ENCODE measurements at places on chromosomes 2 and 18.

DNA sequence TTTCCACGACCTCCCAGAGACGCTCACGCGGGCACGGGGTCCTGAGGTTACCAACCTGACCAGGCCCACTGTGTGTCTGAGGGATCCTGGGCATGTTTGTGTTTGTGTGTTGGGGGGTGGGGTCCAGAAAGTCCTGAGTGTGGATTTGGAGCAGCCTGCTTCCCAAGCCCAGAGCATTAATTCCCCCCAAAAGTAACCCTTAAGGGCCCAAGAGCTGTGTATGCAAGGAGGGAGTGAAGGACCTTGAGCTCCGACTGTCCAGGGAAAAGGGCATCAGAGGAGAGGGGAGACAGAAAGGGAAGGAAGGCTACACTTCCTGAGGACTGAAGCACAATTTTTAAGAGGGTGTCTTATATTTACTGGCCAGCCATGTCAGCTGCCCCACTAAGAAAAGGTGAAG is 5.2 kb upstream of the SIX3 start:
- no peak for DNase-seq

DNA sequence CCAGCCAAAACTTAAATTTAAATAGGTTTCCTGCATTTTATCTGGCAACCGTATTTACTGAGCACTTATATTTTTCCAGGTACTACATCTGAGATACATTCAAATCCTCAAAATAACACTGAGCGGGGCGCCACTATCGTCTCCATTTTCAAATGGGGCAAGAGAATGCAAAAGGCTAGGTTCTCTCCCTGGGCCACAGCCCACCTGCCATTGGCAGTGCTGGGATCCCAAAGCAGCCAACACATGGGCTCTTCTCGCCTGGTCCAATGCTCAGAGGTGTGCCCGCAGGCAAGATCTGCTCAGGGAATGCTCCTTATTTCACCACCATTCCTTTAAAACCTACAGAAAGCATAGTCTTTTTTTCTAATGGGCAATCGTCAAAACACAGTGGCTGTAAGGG is 11.3 kb upstream of the ID2 start:
- no peak for DNase-seq

- DNase-seq: no peak
These were observed 14.0 kb downstream of the KIF1A start for GRCh38 chr2:240806006-240806405.

DNA sequence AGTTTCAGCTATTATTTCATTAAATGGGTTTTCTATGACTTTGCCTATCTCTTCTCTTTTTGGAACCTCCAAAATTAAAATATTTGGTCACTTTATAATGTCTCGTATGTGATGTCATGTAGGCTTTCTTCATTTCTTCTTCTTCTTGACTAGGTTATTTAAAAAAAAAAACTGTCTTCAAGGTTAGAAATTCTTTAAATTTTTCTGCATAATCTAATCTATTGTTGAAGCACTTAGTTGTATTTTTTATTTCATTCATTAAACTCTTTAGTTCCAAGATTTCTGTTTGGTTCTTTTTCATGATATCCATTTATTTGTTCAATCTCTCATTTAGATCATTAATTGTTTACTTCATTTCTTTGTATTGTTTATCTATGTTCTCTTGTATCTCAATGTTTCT is 43.8 kb upstream of the ROCK1 start:
- no peak for DNase-seq

- no peak for DNase-seq
These were observed 25.8 kb downstream of the XDH start for GRCh38 chr2:31388736-31389135.

- no peak for DNase-seq
These were observed 49.4 kb upstream of the CWC22 start for GRCh38 chr2:180056367-180057118.

DNA sequence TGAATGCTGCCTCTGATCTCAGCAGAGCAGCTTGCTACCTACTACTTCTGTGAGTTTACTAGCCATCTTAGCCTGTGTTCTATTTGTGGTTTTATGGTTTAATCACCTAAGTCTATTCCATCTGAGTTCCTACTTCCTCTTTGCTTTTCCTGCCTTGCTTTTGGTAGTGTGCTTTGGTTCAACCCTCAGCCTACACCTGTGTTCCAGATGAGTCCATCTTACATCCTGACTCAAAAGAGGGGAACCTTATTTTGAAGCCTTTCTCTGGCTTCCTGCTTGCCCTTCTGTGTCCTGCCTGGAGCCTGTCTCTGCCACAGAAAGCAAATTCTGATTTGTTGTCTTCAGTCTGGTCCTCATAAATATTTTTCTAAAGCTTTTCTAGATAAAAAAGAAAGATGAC is 530.3 kb upstream of the MEX3C start:
- DNase-seq: no peak

GRCh38 chr2:215796140-215796855 is 217.1 kb downstream of the MREG start:
- peak; percentile 27 for DNase-seq

GRCh38 chr2:38158378-38159118 is 82.6 kb upstream of the CYP1B1 start:
- no peak for DNase-seq

DNA sequence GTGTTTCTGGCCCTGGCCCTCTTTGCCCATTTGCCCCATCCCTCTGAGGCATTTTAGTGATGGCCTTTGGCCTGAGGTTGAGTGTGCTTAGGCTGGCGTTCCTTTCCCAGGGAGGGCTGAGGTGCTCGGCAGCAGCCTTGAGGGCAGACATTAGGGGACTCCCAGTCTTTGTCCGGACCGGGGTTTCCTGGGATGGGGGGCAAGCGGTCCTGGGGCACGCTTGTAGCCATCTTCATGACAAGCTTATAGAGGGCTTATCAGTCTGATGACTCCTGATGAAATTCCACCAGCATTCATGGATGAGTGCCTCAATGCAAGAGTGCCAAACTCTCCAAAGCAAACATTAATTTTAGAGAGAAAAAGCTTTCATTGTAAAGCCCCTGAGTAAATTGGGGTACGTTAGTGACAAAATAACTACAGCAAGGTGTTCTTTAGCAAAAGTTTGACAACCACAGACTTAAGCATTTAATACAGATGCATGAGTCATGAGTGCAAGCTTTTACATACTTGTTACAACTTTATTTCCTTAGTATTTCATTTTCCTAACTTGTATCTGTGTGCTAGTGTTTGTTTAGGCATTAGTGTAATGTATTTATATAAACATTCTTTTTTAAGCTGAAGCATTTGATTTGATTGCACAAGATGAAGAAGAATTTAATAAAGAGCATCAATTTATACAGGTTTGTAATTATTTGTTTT is 45.6 kb downstream of the CEP192 start:
- DNase-seq: no peak
